ENCODE measurements at places on chromosomes 6 and 20. TPM values are rescaled to one million over a fixed set of nuclear protein-coding genes. Genes with fewer than 3 reads are reported as not detected.

RAB22A gene
- 35.4 TPM for total RNA-seq

TSPO2 gene
- not detected for total RNA-seq

CUTA gene
- 88.9 TPM for total RNA-seq

MCHR2 gene
- total RNA-seq, result not detected

KIF6 gene
- total RNA-seq, result 0.78 TPM

TNNC2 gene
- total RNA-seq, result 1.4 TPM

TXLNB gene
- 1.1 TPM for total RNA-seq

TCP11 gene
- total RNA-seq, result 0.11 TPM

PTGIS gene
- total RNA-seq, result 42.8 TPM

Measured in articular chondrocyte of knee joint (primary cell).